Renal pelvis (tissue), 12 donors: ENCODE measurements at places on chromosomes 16 and 17. TPM values are rescaled to one million over a fixed set of nuclear protein-coding genes. Genes with fewer than 3 reads are reported as not detected.

Gene DNAI2
- polyA plus RNA-seq, result 0.14 TPM

Gene RGS11
- 1.8 TPM for polyA plus RNA-seq

Gene CETP
- 12.1 TPM for polyA plus RNA-seq

GRCh38 chr17:1485423-1486376 lies 6.8 kb downstream of the MYO1C start:
- peak; percentile 48 for DNase-seq

- no peak for DNase-seq
Measured at GRCh38 chr16:47230296-47230695, 86.6 kb upstream of the NETO2 start.

- DNase-seq, result no peak
Measured at GRCh38 chr17:44354582-44355561, 8.8 kb downstream of the FAM171A2 start.

DNA sequence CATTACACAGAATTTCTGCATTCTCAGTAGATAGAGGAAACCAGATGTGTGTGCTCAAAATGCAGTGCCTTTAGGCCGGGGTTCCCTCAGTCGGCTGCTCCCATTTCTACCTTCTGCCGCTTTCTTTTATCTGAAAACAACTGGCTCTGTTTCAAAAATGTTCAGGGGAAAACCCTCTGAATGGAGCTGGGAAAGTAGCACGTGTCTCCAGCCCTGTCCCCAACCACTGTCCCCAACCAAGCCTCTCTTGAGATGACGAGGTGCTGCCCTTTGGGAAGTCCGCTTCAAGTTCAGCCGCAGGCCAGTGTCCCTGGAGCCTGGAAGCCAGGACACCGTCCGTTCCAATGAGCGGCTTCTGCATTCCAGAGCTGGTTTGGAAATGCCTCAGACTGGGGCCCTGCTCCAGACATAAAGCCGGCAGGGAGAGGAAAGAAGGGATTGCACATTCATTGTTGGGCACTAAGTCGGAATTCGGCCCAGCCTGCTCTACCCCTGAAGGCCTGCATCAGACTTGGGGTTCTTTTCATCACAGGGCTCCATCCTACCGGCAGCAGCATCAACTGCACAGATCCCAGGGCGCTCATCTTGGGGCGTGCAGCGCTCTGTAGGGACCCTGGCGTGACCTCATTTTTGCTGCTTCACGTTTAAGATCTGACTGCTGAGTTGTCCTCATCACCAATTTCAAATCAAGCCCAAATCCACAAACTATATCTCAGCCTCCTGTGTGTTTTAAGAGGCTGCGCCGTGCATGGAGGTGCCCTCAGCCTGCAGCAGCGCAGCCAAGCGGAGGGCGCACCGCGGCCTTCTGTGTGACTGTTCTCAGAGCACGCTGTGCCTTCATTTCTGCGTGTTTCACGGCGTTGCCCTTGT lies 111.3 kb downstream of the BANP start:
- DNase-seq, result peak; percentile 53

- DNase-seq, result no peak
Measured at GRCh38 chr17:42855048-42855596, 4.1 kb downstream of the AOC3 start.

DNA sequence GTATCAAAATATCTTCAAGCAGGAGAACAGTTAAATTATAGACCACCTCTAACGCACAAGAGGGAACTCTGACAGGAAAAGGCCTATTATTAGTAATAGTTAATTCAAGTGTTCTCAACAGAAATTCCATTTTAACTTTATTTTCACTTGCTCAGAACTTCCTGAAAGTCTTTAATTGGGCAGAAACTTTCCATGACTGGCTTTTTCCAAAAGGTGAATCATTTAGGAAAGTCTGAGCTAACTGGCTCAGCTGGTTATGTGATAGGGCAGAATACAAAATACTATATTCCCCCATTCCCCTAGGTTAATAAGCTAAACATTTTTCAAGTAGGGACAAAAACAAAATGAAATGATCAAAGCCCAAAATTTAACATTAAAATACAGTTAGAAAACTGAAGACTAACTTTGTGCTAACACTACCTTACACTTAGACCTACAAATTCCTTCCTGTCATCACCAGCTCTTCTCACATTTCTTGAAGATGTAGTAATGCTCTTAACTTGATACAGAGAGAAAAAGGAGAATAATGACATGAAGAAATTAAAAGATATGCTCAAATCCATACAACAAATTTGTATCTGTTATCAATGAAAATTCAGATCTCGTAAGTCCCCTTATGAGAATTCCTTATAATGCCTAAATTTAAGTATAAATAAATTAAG lies 31.0 kb downstream of the CFDP1 start:
- no peak for DNase-seq

DNA sequence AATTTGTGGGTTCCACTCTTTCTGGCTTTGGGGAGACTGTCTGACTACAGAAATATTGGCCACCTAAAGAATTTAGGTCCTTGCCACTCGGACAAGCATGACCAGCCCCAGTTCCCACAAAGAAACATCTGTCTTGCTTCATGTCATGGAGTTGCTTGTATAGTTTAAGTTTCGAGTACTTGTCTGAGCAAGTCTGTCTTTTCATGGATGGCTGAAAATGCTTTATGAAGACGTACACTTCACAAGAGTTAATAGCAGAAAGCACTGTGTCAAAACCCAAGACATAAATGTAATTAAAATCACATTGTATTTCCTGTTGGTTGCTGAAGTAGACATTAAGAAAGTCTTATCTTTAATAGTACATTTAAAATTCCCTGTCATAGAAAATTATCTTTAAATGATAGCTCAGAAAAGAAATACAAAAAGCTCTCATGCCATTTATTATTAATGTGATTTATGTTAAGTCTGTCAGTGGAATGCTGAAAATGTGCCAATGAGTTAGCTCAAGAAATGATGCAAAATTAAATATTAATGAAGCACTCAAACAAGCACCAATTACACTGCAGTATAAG lies 29.8 kb upstream of the XYLT2 start:
- DNase-seq, result peak; percentile 46

DNA sequence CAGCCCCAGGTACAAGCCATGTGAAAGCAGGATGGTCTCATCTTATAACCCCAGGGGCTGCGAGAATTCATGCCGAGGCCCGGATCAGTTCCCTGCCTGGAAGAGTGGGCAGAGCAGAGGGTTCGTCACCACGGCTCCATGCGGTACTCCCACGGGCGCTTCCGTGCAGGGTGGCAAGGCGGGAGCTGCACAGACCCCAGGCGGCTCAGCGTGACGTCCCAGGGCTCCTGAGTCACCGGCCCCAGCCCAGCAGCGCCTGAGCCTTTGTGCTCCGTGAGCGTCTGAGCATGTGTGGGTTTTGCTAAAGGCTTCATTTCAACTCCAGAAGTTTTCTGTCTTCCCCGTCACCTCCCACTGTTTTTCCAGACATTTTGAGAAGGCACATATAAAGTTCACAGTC lies 71.2 kb upstream of the CHMP6 start:
- peak; percentile 78 for DNase-seq

GRCh38 chr16:55056585-55057401 lies 126.1 kb downstream of the IRX5 start:
- peak; percentile 43 for DNase-seq

DNA sequence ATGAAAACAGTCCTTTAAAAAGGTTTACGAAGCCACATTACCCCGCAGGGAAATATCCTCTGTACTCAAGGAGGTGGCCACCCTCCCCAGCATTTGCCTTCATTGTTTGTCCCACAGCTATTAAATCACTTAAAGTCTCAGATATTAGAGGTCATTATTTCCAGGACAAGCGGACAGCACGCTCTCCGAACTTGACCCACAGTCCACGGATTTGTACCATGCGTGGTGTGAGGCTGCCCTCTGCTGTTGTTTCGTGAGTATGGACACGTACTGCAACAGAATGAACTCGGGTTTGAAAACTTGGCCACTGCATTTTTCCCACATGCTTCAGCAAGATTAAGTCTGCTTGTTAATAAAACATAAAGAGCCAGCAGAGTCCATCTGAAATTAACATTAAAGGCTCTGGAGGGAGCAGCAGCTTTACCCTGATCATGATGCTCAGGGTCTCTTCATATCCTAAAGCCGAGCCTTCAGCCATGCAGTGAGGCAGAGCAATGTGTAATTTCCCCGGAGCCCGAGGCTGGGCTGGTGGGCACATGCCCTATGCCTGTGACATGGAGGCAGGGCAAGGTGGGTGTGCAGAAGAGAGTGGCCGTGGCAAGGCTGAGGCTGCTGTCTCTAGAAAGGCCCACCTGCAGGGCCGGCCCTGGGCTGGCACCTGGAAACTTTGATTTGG lies 19.7 kb downstream of the MEAK7 start:
- peak; percentile 60 for DNase-seq

- DNase-seq, result no peak
Measured at GRCh38 chr16:66354034-66354909, 12.2 kb upstream of the CDH5 start.

DNA sequence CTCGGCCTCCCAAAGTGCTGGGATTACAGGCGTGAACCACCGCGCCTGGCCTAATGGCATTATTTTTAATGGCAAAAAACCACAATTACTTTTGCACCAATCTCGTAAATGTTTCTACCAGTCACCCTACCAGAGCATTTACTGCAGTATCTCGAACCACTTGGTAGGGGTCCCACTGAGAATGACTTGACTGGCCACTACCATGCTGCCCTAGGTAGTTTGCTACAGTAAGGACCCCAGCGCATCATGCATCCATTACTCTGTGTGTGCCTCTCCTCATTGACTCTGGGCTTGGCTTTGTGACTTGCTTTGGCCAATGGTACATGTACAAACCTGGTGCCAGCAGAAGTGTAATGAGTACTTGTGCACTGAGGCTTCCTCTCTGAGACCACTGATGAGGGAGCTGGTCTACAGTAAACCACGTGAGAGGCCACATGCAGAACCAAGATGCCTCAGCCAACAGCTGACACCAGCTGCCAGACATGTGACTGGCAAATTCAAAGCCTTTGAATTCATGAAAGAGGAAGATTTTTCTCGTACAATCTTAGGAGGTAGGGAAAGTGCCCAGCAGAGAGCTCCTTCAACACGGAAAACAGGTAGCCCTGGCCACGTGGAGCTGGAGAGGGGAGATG lies 421.7 kb upstream of the C16orf82 start:
- no peak for DNase-seq

DNA sequence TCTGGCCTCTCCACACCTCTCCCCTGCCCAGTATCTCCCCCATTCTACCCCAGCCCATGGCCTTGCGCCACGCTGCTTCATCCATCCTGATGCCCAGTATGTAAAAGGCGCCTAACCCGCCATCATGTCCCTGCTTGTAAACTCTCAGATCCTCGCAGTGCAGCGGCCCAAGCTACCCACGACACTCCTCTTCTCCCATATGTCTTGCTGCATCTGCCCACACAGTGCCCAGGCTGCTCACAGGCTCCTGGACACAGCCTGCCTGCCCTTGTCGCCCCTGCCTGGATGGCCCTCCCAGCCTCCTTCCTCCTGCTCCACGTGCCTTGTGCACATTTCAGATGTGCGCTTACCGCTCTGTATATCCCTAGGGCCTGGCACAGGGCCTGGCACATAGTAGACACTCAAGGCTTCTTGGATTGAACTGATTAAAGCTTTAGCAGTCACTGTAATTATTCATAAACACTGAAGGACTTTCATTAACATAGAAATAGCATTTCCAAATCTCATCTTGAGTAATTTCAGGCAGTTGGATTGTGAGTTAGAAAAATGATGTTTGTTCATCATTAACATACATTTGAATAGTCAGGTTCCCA lies 129.1 kb downstream of the CLEC16A start:
- no peak for DNase-seq
